Activated naive CD4-positive, alpha-beta T cell treated with anti-CD3 and anti-CD28 coated beads, Interleukin-2, amount 10 ng/mL, durations not matched to agents 7 days and 5 days (primary cell): ENCODE measurements at places on chromosomes 4 and X.

DNA sequence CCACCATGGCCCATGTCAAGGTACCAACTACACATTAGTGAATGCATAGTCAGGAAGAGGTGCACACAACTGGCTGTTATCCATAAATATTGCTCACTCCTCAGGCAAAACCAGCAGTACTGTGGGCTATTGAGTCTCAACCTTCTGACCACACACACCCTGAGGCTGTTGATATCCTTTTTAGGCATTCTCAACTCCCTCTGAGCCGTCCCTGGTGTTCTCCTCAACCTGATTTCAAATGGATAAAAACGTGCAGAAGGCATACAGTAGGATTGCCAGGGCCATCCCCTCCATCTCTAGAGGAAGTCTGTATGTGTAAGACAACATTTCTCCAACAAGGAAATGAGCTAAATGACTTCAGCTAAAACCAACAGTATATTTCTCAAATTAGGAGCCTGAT, 98.7 kb upstream of the KLHL13 start:
- no peak for DNase-seq

GRCh38 chrX:79159800-79160199, 15.3 kb downstream of the GPR174 start:
- no peak for DNase-seq

DNA sequence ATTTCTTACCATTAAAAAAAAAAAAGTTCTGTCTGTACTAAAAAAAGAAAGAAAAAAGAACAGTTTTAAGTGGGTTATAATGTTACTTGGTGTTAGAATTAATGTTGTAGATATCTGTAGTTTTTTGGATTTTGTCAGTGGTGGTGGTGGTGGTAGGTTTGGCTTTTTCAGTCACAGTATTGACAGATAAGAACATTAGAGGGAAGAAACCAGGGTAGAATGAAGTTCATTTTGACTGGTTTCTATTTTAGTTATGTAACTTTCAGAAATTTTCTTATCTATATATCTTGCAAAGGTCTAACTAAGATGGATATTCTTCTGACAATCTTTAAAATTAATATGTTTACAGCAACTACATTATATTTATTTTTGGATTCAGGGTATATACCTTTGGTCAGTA, 105.4 kb downstream of the FBXW7 start:
- no peak for DNase-seq

GRCh38 chr4:39976945-39977488, 694 bp downstream of the PDS5A start:
- DNase-seq, result peak; percentile 66

- no peak for DNase-seq
Observed at GRCh38 chr4:145531859-145532258, 50.2 kb downstream of the SMAD1 start.

GRCh38 chr4:126869967-126870366, 762.8 kb upstream of the INTU start:
- no peak for DNase-seq

DNA sequence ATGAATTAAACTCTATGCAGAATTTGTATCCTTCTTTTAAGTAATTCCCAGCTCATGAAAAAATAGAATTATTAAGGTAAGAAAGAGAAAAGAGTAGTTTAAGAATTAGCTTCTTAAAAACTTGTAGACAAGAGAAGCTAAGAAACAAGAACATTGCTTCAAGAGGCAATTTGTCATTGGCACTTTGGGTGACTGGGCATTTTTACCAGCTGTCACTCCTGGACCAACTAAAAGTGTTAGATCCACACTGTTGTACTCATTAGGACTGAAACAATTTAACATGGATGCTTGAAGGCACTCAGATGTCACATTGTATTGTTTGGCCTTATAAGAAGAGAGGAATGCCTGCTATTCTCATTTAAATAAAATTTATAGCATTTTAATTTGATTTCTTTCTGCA, 7.4 kb downstream of the COL25A1 start:
- DNase-seq, result no peak

- DNase-seq, result no peak
Observed at GRCh38 chrX:17021851-17022604, 75.6 kb downstream of the REPS2 start.

GRCh38 chr4:2819244-2820215, 24.1 kb upstream of the ADD1 start:
- DNase-seq, result no peak

DNA sequence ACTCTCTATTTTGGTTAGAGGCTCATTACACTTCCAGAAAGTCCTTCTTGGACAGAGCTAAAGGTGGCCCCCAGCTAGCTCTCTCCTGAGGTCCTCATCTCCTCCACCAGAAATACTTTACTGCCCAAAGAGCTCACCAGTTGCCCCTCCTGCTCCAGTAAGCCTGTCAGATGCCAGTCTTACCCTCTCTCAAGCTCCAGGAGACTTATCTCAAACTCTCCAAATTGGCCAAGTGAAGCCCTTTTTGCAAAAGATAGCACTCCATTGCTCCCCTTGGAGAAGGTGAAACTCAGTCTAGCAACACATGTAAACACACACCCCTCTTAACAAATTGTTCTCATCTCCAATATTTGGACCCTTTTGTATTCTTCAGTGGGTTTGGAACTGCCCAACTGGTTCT, 128.5 kb downstream of the ZNF330 start:
- DNase-seq, result no peak

DNA sequence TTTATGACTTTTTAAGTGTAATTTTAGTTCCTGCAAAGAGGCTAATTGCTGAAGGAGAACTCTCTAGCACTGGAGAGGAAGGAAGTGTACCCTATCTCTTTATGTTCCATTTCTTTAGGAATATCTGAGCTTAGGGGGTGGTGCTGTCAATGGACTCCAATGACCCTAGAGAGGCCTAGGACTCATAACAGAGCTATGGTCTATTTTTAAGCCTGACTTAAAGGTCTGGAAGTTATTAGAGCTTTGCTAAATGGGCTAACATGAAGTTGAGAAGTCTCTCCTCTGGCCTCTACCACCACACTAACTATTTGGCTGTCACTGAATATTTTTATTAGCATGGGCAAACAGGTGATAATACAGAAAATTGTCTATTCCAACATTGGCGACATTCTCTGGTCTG, 152.2 kb downstream of the SPATA18 start:
- no peak for DNase-seq

DNA sequence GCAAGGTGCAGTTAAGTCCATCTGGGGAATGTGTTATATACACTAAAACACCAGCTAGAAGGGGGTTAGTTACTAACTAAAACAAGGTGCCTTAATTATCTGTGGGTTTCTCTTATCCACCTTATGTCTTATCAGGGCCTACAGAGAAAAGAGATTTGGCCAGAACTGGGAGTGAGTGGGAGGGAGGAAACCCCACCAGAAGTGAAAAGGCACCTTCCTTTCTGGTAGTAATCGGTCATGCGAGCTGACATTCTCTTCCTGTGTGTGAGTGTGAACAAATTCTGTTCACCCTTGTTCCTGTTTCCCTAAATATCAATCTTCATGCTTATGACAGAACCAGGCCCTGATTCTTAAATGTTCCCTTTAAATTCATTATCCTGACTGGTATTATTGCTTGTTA, 43.5 kb downstream of the SRPX2 start:
- no peak for DNase-seq

DNA sequence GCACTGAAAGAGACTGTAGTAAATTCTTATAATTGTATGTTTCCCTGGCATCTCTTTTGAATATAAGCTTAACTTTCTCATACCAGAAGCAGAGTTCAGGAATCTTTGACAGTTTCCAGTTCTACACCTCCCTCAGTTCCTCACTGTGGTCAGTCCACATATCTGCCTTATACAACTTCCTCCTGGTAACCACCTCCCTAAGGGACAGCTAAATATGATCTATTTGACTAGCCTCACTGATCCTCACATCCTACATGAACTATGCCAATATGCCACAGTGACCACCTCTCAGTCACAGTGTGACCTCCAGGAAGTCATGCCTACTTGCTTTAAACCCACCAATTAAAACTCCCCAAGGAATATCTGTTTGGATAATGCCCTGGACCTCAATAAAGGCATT, 51.6 kb upstream of the HDAC8 start:
- no peak for DNase-seq

- no peak for DNase-seq
Observed at GRCh38 chr4:62644372-62644771, 1444.2 kb downstream of the ADGRL3 start.

GRCh38 chr4:75878246-75878756, 24.0 kb downstream of the PPEF2 start:
- DNase-seq, result no peak

DNA sequence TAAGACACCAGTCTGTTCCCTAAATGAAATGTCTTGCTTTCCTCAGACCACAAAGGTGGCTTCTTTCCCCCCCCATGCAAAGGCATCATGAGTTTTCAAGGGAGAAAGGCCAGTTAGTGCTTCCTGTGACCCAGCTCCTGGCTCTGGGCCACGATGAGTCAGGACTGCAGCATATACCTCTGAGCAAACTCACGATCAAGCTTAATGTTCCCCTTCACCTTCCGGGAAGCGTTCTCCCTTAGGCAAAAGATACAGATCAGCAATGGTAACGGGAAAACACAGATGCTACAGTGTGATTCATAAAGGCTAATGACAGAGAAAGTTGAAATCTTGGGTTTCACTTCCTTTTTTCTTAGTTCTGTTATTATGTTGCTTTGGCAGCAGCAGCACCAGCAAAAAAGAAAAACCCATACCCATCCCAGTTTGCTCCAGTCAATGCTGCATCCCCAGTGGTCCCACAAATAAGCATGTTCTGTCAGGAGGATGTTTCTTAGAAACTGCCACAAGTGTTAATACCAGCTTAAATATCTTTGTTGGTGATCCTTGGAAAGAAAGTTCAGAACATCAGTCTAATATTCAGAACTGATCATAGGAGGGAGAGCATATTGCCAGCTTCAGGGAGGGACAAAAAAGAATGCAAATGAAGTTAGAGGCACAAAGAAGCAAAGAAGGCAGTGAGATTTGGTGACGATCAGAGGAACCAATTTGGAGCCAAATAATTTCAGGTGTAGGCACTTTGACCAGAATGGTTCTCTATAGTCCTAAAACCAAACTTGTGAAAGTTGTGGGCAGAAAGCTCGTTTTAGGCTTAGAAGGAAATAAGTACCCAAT, 41.2 kb downstream of the LONRF3 start:
- DNase-seq, result no peak

GRCh38 chr4:186061921-186062320, 7.0 kb upstream of the TLR3 start:
- no peak for DNase-seq

- no peak for DNase-seq
Observed at GRCh38 chrX:118062817-118063615, 53.6 kb downstream of the KLHL13 start.

- DNase-seq, result no peak
Observed at GRCh38 chr4:13836946-13837912, 209.7 kb upstream of the BOD1L1 start.
